ENCODE measurements at places on chromosomes 16 and 17. TPM values are rescaled to one million over a fixed set of nuclear protein-coding genes. Genes with fewer than 3 reads are reported as not detected.

Gene NME2
- 255 TPM for polyA plus RNA-seq

Gene PERCC1
- polyA plus RNA-seq = not detected

GRCh38 chr16:89437251-89437987, 52.9 kb downstream of the ANKRD11 start:
- no peak for DNase-seq
- H3K36me3 ChIP-seq = no peaks in the 10 kb centered on the region
- no peak overlapping the region for H3K27ac ChIP-seq
- H3K4me1 ChIP-seq = peaks cover 94% of the 10 kb centered on the region

DNA sequence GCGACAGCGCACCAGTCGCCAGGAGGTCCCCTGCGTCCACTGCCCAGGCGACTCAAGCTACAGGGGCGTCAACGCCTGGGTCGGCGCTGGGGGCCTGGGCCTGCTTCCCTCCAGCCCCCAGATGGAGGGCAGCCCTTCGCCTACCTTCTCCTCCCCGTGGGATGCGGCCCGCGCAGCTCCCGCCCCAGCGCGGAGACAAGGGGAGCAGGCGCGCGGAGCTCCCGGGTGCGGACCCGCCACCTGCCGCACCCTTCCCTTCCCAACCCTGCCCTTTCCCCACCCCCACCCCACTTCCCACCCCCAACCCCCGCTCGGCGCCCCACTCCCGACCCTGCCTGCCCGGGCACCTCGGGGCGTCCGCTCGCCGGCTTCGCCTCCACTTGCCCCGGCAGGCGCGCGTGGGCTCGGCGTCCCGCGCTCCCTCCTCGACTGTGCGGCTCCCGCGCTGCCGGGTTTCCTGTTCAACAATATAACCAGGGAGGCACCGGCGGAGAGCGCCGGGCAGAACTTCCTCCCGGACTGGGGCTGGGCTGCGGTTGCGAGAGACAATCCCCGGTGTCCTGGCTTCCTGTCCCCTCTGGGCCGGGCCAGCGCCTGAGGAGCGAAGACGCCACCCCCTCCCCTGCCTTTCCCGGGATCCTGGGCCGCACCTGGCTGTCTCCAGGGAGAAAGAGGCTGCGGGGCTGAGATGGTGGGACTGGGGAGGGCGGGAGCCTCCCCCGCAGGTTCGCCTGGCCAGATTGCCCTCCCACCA, at the start of gene ARHGAP27:
TSS of gene ARHGAP27 (minus strand) at position 466 of the 754 bp plus-strand sequence. CDS start 2,591 bp downstream, outside the sequence.
- H3K27ac ChIP-seq = peak within 1 kb of the TSS; percentile 17
- no peaks in the 10 kb centered on the region for H3K27me3 ChIP-seq
